ENCODE measurements at places on chromosomes 5 and 9.

DNA sequence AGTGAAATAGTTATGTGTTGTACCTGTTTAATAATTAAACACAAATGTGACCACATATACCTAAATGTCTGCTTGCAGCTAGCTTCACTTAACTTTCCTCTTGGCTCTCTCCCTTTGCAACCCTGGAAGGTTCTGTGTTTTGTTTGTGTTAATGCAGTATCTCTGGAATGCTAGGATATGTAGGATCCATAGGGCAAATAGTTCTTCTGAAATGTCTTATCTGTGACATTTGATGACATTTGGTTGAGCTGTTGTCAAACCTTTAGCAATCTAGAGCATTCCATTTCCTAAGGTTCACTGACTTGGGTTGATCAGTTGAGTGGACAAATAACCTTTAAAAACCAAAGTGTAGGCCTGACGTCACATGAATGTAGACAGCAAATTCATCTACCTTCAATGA, 21.8 kb downstream of the CTNNA1 start:
- DNase-seq, result no peak

- no peak for DNase-seq
These were observed 33.3 kb upstream of the SLCO6A1 start for GRCh38 chr5:102532123-102532522.

- DNase-seq, result no peak
These were observed 249.2 kb upstream of the ANKRD55 start for GRCh38 chr5:56482363-56482762.

DNA sequence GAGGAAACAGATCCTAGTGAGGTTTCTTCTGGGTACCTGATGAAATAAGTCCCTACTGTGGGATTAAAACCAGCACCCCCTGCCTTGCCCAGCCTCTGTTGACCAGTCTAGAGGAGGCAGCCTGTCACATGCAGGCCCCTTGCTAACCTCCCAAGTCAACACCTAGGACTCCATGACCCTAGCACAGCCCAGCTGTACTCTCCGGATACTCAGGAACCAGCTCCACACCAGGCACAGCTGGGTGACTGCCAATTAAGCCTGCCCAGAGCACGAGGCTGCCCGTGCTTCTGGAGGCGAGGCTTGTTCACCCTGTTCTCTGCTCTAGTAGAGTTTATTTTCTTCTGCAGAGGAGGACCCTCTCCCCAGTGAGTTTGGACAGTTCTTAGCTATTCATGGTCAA, 92.5 kb downstream of the SNX24 start:
- DNase-seq, result no peak

DNA sequence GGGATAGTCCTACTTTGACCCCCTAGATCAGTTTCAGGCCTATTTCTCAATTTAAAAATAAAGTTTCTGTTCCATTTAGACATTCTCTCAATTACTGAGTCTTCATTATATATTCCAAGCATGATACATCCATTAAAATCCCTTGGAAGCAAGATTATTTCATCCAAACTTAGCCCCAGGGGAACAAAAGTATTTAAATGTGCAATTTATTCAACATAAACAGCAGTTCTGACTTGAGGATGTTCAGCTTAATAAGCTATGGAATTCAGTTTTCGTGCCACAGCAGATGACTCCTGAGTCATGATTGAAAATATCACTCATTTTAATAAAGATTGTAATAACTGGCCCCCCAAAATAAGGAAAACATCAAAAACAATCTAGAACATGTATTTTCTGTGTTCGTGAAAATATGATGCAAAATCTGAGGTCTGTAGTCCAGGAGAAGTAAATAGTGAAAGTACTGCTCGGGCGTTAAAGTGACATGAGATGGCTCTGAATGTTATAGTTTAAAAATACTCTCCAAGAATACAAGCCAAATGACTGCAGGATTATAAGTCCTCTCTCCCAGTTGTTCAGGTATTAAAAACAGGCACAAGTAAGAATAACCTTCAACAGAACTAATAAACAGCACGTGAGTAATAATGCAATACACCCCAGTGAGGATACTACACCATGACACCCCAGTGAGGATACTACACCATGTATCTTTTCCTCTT, 67.1 kb downstream of the RETREG1 start:
- DNase-seq, result no peak

- no peak for DNase-seq
These were observed 301.4 kb downstream of the PDE4D start for GRCh38 chr5:59592101-59592500.

GRCh38 chr5:155978850-155979249, 348.1 kb upstream of the SGCD start:
- no peak for DNase-seq

- no peak for DNase-seq
These were observed 260.2 kb downstream of the DTWD2 start for GRCh38 chr5:118728191-118728590.

All from activated CD4-positive, alpha-beta T cell treated with anti-CD3 and anti-CD28 coated beads, Interleukin-2, amount 50 U/mL, for 24 hours (primary cell).